ENCODE measurements at places on chromosomes 11 and 22.
A peak's percentile ranks its signal among the peaks of the same experiment; 100 is the strongest.

DNA sequence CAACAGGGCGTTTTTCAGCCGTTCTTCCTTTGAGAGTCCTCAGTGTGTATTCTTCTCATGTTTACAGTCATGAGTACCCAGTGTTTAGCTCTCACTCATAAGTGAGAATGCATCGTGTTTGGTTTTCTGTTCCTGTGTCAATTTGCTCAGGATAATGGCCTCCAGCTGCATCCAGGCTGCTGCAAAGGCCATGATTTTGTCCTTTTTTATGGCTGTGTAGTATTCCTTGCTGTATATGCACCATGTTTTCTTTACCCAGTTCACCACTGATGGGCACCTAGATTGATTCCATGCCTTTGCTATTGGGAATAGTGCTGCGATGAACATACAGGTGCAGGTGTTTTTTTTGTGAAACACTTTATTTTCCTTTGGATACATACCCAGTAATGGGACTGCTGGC lies 23.5 kb downstream of the B3GAT1 start:
- DNase-seq: no peak

DNA sequence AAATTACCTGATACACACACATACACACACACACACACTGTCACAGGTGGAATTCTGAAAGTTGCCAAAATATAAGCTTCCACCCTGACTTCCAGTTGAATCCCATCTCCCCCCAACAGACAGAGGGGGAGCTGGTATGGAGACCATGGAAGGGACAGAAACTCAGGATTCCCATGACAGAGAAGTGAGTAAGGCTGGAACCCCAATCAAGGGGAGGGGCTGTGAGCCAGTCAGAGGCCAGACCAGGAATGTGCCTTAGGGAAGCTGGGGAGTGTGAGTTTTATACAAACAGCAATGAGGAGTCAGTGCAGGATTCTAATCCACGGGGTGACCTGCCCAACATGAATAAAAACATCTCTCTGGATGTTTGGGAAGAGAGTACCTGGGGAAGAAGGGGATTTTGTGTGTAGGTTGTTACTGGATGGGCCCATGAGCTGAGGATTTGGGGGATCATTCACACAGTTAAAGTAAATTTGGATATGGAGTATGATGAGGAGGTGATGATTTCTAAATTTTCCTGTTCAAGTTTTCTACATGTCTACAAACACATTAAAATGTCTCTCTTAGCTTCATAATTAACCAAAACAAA lies 38.7 kb upstream of the TOP3B start:
- DNase-seq: no peak

- no peak for DNase-seq
Measured at GRCh38 chr11:117345039-117345438, 17.4 kb downstream of the CEP164 start.

DNA sequence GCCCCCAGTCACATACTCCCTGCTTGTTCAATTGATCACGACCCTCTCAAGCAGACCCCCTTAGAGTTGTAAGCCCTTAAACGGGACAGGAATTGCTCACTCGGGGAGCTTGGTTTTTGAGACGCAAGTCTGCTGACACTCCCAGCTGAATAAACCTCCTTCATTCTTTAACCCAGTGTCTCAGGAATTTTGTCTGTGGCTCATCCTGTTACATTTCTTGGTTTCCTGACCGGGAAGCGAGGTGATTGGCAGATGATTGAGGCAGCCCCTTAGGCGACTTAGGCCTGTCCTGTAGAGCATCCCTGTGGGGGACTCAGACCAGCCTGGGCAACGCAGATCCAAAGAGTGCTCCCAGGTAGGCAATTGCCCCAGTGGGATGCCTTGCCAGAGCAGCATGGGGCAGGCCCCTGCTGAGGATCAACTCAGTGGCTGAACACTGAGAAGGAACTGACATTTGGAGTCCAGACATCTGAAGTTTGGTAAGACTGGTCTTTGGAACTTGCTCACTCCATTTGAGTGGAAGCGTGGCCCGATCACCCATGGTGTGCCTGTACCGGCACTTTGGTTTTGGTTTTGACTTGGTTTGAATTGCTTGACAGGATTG lies 51.5 kb downstream of the NEU3 start:
- no peak for DNase-seq

- DNase-seq: no peak
Measured at GRCh38 chr11:118153516-118153915, 893 bp upstream of the SCN4B start.

DNA sequence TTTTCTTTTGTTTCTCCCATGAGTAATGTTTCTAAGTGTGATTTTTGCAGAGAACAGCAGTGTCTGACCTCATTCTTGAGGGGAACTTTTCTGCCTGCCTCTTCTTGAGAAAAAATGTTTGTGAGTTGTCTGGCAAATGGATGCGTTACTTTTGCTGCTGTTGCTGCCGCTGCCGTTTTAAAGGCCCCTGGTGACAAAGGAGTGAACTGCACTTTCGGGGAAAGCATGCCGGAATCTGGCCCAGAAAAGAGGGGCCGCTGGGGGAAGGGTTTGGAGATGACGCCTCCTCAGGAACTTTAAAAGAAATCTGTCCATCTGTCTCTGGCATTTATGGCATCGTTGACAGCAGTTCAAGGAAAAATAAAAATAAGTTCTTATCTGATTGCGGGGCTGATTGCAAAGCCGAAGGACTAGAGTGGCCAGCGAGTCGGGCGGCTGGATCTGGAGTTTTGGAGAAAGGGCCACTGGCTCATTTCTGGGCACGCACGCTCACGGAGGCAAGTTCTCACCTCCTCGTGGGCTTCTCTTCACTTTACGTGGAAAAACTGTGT lies 16.5 kb downstream of the ZBTB16 start:
- no peak for DNase-seq

GRCh38 chr11:64842851-64843685 lies 1.4 kb downstream of the CDC42BPG start:
- no peak for DNase-seq

- DNase-seq: peak; percentile 31
Measured at GRCh38 chr11:12599408-12600143, 74.6 kb upstream of the TEAD1 start.

DNA sequence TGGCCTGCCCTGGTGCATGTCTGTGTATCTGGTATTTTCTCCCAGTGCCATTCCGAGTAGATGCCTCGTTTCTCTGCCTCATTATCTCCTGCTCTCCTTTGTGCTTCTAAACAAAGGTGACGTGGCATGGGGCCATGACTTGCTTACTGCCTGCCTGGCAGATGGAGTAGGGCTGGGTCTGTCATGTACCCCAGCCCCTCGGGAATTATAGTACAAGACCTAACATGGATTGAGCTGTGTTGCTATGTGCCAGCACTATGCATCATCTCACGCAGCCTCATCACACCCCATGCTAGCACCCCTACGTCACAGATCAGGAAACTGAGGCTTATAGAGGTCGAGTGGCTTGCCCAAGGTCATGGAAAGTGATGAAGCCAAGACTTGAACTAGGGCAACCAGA lies 88.1 kb downstream of the GALNT18 start:
- DNase-seq: no peak

DNA sequence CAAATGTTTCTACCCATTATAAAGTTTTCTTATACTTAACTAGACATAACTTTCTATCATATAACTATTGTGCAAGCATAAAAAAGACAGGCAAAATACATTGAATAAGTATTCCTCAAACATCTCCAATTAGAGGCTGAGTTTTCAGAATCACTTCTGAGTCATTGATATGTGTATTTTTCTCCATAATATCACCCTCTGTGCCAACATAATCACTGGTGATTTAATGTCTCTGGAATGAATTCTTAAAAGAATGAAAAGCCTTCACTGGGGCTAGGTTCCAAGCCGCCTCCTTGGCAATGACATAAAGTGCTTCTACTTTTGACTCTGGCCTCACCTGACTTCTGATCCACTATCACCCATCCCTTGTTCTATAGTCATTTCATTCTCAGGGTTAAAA lies 197.0 kb upstream of the E2F8 start:
- DNase-seq: no peak

DNA sequence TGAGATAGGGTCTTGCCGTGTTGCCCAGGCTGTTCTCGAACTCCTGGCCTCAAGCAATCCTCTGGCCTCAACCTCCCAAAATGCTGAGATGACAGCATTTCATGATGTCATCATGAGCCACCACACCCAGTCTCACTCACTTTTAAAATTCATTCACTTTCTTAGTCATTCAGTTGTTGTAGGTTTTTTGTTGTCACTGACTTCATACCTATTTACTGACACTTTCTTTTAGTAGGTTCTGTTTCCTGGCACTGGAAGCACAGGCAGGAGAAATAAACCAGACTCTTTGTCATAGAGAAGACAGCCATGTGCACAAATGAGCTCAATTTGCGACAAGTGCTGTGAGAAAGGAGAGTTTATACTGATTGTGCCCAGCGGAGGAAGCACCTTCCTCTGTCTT lies 10.5 kb downstream of the ART5 start:
- DNase-seq: no peak

- DNase-seq: no peak
Measured at GRCh38 chr11:16278273-16278672, 78.1 kb downstream of the SOX6 start.

DNA sequence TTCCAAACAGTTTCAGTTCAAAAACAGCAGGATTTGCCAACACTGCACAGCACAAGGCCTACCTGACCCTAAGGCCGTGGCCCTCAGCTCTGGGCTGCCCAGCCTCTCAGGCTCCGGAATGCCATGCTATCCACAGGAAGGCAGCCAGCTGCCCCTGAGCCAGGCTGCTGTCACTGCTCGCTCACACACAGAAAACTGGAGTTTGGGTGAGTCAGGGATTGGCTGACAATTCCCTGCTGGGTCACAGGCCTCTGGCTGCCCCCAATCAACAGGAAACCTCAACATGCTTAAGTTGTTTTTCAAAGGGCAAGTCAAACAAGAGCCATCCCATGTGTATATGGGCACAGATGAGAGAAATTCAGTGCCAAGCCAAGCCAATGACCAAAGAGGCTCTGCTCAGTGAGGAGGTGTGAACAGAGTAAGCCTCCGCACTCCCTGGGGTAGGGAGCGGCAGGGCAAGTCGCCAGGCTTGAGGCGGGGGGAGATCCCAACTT lies 50.2 kb downstream of the RPL27A start:
- no peak for DNase-seq

DNA sequence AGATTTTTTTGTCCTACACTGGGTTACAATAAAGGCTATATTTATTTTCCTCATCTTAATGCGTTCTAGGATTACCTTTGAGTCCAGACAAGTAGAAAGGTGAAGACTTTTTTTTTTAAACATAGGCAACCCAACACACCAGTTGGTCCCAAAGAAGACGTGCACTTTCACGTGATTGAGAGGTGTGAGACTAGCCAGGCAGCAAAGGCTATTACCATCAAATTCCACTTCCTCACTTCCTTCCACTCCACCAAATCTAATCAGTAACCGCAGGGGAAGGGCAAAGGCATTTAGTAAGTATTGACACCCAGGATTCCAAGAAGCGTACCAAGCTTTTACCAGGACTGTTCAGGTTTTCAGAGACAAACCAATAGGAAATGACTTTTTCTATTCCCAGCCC lies 109.3 kb downstream of the APIP start:
- no peak for DNase-seq

- no peak for DNase-seq
Measured at GRCh38 chr11:91664521-91664920, 560.1 kb upstream of the FAT3 start.

GRCh38 chr11:12281571-12282478 lies 95.5 kb upstream of the PARVA start:
- DNase-seq: peak; percentile 50

GRCh38 chr11:20000351-20001134 lies 159.7 kb downstream of the DBX1 start:
- DNase-seq: no peak

GRCh38 chr11:12556155-12556554 lies 118.1 kb upstream of the TEAD1 start:
- no peak for DNase-seq

DNA sequence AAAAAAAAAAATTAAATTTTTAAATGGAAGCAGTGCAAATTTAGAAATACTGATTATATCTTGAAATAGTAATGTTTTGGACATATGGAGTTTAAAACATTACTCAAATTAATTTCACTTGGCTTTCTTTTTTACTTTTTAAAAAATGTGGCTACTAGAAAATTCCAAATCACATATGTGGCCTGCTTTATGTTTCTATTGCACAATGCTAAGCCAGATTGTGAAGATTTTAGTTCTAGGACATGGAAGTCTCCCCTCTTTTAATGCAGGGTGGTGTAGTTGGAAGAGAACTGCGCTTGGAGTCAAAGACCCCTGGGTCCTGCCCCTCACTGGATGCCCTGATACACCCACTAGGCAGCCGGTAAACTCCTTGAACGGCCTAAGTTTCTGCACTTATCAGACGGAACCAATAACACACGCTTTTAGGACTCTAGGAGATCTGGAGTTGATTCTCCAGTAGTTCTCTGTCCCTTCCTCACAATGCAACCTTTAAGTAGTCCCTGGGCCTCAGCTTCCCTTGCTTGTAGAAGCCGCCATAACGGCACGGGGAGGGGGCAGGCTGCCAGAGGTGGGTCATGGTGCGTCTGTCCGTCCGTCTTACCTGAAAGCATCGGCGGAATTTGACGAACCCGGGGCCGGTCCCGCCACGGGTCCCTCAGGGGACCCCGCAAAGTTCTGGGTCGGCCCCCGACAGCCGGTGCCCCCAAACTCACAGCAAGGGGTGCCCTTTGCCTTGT lies 505 bp downstream of the FAM227A start:
- no peak for DNase-seq

DNA sequence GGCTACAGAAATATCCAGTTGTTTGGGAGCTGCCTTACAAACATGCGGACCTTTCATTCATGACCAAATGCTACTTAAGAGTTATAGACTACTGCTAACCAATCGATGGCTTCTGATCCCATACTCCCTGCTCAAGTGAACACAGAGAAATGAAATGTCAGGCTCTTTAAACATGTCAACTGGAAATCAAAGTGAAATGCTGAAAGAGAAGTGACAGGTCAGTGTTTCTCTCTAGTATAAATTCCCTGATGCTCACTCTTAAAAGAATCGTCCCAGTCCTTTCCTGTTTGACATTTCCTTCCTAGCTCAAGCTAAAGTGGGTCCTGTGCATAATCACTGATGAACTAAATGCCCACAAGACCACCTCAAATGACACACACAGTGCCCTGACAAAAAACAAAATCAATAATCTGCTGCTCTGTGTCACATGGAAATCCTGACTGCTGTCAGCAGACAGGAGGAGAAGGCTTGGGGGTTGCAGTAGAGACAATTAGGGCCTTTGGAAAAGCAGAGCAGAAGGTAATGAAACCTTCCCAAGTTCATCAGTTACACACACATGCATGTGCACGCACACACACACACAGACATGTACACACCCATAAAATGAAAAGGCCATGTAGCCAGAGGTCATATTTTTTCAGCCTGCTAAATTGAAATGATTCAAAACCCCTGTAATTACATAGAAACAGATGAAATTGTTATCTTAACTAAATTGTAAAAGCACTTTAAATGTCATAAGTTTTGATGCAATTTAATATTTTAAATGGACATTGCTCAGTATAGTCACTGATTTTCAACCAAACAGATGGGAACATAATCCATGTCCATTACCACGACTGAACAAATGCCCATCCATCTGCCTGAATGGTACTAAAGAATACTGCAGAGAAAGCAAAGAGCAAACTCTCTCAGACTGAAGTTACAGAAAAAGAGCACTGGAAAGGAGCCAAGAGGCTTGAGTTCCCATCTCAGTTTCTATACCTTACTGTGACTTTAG lies 330.7 kb downstream of the TTC28 start:
- DNase-seq: no peak
